Esophagus squamous epithelium (tissue), 5 donors: ENCODE measurements at places on chromosomes 7 and 10.

DNA sequence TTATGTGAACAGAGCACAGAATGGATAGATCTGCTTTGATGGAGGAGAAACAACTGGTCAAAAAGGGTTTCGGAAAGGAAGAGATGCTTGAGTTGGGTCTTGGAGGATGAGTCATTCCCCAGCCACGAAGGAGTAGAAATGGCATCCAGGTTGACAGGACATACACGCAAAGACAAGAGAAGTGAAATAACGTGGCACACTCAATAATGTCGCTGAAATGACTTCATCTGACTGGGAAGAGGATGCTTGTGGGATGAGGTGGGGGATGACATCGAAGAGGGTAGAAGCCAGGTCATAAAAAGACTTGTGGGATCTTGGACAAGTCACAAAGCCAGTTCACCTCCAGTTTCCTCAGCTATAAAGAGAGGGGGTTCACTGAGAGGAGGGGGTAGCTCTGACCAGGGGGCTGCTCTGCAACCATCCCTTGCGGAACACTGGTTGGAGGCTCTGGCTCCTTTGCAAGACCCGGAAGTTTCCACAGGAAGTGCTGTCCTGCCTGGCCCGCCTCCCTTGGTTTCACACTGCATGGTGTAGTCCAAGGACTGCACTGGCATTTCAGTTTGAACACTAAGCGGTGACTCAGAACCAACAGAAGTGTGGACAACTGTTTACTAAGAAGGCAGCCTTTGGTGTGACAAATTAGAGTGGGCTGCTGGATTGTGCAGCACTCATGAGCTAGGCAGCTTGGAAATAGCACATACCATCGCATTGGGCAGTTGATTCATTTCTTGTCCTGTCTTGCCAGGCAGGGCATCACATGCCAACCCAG, 189.9 kb upstream of the ADO start:
- no peak for DNase-seq

DNA sequence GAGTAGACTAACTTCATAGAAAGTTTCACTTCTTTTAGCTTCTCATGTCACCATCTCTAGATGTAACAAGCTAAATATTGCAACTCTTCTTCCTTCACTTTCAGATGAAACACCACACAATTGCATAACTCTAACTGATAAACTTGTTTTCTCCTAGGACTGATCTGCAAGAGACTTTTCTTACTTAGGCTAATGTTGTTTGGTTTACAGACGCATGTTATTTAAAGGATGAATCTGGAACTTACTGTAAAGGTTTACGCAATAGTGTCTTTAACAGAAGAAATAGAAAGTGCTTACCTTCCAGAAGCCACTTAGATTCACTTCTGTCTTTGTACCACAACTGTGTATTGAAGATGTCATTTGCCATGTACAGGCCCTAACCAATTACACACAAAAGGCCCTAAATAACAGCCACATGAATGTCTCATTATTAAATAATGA, 22.1 kb upstream of the ZC3HAV1 start:
- no peak for DNase-seq

DNA sequence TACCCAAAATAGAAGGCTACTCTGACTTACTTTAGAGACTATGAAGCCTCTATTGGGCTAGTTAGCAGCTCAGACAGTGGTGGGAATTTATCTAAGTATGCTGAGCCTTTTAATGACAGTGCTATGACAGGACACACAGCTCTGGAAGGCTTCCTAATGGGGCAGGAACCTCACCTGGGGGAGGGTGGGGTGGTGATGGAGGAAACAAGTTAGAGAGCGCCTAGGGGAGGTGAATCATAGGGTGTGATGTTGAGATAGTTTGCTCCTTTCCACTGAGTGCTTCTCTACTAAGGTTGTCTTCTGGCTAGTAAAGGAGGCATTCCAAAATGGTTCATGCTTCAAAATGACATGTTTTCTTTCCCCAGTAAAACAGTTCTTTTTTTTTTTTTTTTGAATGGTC, 42.1 kb downstream of the PPP1R9A start:
- DNase-seq, result no peak

DNA sequence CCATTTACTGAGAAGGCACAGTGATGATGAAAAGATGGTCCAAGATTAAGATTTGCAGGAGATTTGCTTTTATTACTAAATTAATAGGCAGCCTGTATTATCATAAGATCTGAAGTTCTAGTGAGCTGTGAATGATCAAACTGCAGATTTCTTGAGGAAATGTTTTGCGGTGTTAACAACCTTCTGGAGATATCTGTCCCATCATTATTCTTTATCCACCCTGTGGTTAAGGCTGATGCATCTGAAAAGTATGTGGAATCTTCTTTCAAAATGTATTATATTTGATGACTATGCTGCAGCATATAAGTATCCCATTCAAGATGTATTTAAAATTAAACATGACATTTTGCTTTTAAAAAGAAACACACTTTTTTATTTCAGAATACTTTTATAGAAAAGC, 150.3 kb downstream of the POLR1F start:
- no peak for DNase-seq

- no peak for DNase-seq
These were observed 8.4 kb upstream of the SCART1 start for GRCh38 chr10:133445268-133445732.

- DNase-seq, result no peak
These were observed 19.1 kb downstream of the ZNRF2 start for GRCh38 chr7:30303312-30304039.

DNA sequence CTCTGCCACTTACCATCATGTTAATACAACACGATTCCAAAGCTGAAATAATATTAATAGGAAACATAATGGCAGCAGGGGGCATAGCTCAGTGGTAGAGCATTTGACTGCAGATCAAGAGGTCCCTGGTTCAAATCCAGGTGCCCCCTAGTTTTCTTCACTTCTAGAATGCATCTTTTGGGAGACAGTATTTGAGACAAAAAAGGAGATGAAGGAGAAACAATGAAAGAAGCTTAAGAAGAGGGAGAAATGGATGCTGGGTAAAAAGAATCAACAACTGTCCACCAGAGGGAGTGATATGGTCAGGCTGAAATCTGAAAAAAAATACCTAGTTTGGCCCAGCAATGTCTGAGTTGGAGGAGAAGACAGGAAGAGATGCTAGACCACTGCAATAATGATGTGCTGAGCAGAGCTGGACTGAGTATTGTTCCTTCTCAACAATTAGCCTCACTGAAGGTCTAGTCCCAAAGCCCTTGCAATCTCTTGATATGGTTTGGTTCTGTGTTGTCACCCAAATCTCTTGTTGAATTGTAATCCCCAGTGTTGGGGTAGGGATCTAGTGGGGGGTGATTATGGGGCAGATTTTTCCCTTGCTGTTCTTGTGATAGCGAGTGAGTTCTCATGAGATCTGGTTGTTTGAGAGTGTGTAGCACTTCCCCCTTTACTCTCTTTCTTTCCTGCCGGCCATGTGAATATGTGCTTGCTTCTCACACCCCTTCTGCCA, 48.3 kb downstream of the ZNF783 start:
- no peak for DNase-seq

- DNase-seq, result no peak
These were observed 46.6 kb upstream of the COL1A2 start for GRCh38 chr7:94348142-94348541.

DNA sequence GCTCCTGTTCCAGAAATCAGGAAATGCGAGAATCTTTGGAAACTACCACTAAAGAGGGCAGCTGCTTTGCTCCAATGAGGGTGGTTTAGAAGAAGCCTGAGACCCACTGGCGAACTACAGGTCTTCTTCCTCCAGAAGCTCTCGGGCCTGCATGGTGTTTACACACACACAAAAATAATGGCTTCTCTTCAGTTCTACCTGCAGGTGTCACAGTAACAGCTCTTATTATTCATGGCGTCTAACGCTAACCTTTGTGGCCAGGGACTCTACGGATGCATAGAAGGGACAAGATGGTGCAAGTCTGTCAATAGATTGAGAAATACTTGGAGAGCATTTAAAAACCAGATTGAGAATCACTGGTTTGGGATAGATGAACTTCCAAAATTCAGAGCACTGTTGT, 22.4 kb downstream of the GPR141 start:
- no peak for DNase-seq

- no peak for DNase-seq
These were observed 79.1 kb upstream of the NEUROD6 start for GRCh38 chr7:31419505-31420055.

GRCh38 chr10:77800738-77801266, 125.8 kb downstream of the DLG5 start:
- no peak for DNase-seq

- no peak for DNase-seq
These were observed 201.0 kb upstream of the TPK1 start for GRCh38 chr7:145036604-145037405.
